ENCODE measurements at places on chromosomes 6 and 20.

DNA sequence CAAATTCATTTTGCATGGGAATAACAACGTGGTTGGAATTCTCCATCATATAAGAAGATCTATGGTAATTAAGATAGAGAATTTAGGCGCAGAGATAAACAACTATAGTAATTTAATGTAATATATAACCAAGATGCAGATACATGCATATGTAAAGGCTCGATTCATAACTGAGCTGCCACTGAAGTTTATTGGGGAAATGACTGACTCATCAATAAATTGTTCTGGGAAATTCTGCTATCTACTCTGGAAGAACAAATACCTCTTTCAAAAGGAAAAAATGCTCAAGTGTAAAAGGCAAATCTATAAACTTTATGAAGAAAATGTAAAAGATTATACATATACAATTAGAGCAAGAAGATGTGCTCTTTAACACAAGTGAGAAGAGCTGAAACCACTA is 596.4 kb downstream of the MMUT start:
- no peak for DNase-seq

DNA sequence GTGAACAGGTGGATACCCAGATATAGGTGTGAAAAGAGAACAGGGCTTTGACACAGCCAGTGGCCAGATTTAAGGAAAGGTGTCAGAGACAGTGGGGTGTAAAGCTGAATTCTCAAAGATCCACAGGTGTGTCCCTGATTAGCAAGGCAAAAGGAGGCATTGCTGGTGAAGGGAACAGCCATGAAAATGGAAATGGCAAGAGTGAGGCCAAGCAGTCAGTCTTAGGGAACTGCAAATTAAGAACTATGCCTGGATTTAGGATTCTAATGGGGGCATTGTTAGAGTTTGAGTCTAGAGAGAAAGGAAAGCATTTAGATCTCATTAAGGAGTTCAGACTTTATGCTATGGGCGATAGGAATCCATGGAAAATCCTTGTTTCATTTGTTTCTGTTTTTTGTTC is 789.2 kb downstream of the MAFB start:
- no peak for DNase-seq

DNA sequence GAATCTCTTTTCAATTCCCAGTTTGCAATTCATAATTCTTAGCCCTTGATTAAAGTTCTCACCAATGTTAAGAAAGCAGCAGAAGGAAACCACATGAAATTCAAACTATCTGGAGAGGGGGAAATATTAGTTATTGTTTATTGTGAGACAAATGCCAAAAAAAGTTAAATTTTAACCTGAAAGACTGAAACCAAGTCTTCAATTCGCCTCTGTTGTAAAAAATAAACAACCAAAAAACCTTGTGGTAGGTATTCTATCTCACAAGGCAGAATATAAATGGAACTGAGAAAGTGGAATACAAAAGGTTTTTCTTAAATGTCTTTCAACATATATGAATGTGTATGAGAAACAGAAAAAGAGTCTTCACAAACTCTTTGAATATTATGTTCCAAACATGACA is 24.8 kb downstream of the TMX4 start:
- DNase-seq, result no peak

- no peak for DNase-seq
These were observed 69.2 kb upstream of the SMIM29 start for GRCh38 chr6:34317882-34318498.

GRCh38 chr20:34210271-34210670 is 31.0 kb upstream of the ASIP start:
- no peak for DNase-seq

- no peak for DNase-seq
These were observed 319.6 kb downstream of the CDKAL1 start for GRCh38 chr6:20853828-20854227.

DNA sequence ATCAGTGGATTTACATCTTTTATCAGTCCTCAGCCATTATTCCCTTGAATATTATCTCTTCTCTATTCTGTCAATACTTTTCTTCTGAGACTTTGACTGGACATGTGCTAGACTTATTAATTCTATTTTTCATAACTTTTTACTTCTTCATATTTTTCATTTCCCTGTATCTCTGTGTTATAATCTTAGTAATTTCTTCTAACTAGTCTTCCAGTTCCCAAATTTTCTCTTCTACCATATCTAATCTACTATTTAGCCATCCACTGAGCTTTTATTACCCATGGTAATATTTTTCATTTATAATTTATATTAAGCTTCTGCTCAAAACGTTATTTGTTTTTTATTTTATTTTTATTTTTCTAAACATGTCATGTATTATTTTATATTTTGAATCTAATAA is 13.1 kb upstream of the FNDC1 start:
- DNase-seq, result no peak

- DNase-seq, result no peak
These were observed 143.7 kb downstream of the TENT5A start for GRCh38 chr6:81608776-81609175.

DNA sequence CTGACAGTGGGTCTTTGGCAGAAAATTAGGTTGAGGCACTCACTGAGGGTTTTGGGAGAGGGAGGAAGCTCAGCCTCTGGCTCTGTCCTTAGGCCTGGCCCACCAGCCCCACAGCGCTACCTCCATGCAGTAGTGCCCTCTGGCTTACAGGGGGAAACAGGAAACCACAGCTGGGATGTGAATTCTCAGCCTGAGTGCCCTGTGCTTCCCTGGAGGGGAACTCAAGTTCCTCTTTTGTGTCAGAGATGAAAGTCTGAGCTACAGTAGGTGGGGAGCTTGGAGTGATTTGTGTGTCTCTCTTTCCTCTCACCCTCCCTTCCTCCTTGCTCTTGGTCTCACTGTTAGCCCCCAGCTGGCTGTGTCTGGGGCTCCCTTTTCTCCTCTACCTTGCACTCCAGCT is 48.2 kb upstream of the BLCAP start:
- no peak for DNase-seq
